ENCODE measurements at places on chromosomes 12 and 14. TPM values are rescaled to one million over a fixed set of nuclear protein-coding genes. Genes with fewer than 3 reads are reported as not detected.
A peak's percentile ranks its signal among the peaks of the same experiment; 100 is the strongest.

DNA sequence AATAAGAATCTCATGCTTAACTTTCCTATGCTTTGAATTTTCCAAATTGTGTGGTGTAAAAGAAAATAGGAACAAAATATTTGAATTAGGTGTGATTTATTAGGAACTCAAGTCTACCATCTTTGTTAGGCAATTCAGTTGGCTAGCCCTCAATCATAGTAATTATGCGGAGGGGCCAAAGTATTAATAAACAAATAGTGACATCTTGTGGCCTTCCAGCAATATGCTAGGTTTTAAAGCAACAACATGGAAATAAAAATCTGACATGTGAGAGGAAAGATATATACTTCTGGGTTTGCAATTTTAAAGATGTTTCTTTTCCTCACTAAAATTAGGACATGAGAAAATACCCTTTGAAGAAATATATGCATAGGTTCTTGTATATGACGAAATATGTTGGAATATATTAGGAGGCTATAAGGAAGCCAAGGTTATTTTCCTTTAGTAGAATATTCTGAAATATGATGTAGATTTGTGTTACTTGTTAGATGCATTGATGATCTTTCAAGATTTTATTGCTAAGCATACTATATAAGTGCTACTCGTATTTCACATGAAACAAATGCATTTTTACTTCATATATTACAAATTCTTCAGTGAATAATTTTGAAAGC, 200.4 kb downstream of the PTPRO start:
- no peak for DNase-seq

Gene TRPV4
- total RNA-seq, result 0.10 TPM

DNA sequence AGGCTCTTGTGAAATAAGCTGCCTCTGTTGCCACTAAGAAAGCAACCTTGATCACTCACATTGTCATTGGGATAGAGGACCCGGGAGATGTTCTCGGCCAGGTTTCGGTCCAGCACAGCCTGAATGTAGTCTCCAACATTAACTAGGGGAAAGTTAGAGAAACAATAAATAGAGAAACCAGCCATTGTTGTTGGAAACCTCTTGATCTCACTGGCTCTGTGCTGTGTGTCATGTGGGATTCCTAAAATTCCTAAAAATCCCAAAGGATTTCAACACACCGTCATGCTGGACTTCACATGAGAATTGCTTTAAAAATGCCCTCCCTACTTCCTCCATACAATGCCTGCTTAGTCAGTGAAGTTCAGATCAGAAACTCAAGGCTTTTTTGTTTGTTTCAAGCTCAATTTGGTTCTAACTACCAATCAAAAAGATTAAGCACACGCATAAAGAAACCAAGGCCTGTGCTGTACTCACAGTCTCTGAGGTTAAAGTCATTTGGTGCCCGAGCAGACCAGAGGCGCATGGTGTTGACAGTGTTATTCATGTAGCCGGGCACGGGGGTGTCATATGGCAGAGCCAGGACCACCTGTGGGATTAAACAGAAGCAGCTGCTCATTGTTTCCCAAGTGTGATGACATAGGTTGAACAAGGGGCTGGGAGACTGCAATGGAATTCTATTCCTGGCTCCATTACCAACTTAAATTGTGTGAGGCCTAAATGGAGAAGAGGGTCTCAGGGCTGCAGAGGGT, 23.6 kb downstream of the PYGL start:
- DNase-seq, result no peak

DNA sequence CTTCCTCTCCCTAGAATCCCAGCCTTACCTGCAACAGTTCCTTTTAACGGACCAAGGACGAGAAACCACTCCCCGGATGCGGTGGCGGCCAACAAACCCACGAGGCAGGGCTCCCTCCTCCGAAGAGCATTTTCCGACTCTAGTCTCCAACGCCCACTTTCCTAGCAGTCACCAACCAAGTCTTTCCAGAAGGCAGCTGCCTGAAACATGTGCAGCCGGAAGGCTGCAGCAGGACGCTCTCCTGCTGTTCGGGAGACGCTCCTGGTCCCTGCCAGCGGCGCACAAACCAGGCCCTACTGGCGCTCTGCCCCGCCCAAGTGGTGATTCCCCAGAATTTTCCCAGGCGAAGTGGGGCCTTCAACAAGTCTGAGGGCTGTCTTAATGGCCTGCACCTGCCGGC, 21.1 kb upstream of the ADAM20 start:
- peak; percentile 26 for DNase-seq
